ENCODE measurements at places on chromosomes 2 and 18.

GRCh38 chr2:119888680-119889079, 124.2 kb upstream of the EPB41L5 start:
- DNase-seq: no peak

DNA sequence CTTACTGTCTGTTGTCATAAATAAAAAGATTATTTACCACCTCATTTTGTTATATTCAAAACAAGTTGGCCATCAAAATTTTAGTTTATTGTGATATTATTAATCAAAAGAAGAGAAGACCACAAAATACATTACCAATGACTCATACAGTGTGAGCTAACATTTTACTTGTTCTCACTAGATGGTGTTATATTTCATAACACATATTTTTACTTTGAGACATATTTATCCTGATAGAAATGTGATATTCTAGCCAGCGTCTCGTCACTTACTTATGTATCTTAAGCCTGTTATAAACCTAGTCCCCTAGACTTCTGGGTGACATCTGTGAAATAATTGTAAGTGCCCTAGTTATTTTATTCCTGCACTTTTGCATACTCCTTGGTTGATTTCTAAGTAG, 263.2 kb downstream of the CDH7 start:
- DNase-seq: no peak

- DNase-seq: no peak
Observed at GRCh38 chr2:177282181-177282641, 17.7 kb upstream of the NFE2L2 start.

DNA sequence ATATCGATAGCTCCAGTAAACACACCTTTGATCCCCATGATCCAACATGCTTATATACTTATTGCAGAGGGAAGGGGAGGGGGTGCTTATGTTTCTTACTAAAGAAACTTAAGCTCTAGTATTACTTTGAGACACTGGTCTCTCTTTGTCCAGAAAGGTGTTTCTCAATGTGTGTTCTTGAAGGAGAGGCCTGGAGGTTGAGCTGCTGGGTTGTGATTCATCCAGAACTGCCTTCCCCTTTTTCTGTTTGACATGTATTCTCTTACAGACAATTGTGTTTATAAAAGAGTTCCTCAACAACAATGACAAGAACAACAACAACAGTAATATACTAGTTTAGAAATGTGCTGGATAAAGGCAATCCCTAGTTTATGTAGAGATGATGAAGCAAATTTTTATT, 516.0 kb upstream of the FAM98A start:
- DNase-seq: no peak

- no peak for DNase-seq
Observed at GRCh38 chr2:130390460-130391057, 34.7 kb downstream of the PTPN18 start.

DNA sequence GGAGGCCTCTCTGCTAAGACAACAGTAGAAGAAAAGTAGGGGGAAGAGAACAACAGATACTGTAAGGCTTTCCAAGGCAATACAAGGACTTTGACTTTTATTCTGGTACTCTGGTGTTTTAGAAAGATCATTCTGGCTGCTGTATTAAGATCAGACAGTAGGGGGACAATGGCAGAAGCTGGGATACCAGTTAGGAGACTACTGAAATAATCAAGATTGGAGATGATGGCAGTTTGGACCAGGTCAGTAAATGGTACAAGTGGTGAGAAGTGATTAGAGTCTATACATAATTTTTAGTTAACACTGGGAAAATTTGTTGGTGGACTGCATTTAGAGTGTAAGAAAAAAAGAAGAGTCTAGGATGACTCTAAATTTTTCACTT, 139.7 kb downstream of the ROCK1 start:
- peak; percentile 6 for DNase-seq

DNA sequence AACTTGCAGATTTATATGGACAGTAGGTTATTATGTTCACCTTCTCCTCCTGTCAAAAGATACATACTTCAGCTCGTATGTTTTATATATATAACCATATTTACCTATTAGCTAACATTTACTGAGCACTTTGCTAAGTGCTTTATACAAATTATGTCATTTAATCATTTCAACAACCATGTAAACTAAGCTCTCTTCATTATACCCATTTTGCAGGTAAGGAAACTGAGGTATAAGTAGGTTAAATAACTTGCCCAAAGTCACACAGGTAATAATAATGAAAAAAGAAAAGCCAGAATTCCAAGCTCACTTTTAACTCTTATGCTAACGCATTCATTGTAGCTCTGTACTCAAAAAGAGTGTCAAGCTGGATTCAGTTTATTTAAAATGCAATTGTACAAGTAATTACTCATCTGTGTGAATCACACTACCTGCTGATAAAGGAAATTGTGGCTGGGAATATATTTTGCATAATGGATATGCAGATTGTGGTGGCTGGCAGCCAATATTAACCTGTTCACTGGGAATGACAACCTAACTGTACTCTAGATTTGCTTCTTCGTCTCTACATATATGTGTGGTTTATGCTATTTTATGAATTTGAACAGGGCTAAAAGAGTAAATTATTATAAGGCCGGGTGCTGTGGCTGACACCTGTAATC, 20.6 kb downstream of the SLC16A14 start:
- DNase-seq: no peak

DNA sequence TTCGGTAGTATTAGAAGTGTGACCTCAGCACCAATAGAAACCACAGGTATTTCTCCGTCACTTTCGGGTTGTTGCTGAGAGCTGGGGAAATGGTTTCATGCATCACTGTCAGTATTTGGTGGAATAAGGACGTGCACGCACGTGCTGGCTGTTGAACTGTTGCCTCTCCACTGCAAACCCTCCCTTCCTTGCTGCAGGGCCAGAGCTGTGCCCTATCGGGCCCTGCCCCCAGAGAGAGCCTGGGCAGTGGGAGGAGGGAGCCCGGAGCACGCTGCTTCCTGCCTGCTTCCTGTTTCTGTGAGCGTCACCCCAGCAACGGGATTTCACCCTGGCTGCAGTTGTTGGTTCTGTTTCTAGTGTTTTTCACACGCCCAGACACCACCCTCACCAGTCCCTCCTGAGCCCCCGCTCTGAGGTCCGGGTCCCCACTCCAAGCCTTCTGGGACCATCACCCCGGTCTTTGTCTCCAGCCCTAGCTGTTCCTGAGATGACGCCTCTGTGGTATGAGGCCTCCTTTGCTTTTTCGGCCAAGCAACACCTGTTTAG, 47.4 kb downstream of the LRRFIP1 start:
- DNase-seq: peak; percentile 84

- DNase-seq: no peak
Observed at GRCh38 chr2:143584936-143585335, 455.7 kb downstream of the ARHGAP15 start.

- no peak for DNase-seq
Observed at GRCh38 chr18:8794156-8794933, 89.0 kb downstream of the MTCL1 start.

DNA sequence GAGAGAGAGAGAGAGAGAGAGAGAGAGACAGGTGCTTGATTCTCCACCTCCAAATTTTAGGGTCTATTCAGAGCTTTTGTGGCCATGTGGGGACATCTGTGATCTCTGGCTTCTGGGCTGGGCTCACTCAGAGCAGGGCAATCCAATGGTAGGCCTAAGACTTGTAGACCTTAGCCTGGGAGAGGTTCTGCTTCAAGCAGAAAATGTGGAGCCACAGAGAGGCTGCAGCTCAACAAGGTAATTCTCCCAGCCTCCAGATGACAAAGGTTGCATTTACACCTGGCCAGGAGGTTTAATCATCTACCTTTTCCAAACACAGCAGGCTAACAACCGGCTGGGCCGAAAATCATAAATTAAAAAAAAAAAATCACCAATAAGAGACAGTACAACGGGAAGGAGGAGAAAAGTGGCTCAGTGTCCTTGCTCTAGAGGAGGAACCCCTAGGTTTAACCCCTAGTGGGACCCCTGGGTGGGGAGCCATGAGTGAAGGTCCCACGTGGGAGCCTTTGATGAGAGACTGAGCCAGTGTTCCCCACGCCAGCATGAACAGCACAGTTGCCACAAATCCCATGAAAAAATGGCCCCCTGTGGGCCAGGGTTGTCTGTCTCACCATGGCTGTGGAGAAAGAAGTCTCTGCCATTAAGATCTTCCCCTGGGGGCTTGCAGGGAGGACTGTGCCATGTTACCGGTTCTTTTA, 124.0 kb upstream of the GATA6 start:
- no peak for DNase-seq

DNA sequence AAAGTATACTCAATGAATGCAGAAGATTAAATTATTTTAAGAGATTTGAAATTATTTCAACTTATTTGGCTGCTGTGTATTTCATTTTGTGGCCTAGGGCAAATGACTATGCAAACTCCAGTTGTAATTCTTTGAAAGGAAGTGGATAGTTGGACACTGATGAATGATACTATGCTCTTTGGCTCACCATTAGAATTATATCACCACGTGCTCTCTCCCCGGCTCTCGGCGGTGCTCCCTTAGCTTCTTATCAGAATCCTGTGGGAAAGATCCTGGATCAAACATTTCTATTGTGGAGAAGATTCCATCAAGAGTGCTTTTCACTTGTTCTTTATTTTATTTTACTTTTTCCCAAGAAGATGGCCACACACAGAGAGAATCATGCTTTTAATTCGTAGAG, 55.2 kb downstream of the ADCYAP1 start:
- DNase-seq: no peak

DNA sequence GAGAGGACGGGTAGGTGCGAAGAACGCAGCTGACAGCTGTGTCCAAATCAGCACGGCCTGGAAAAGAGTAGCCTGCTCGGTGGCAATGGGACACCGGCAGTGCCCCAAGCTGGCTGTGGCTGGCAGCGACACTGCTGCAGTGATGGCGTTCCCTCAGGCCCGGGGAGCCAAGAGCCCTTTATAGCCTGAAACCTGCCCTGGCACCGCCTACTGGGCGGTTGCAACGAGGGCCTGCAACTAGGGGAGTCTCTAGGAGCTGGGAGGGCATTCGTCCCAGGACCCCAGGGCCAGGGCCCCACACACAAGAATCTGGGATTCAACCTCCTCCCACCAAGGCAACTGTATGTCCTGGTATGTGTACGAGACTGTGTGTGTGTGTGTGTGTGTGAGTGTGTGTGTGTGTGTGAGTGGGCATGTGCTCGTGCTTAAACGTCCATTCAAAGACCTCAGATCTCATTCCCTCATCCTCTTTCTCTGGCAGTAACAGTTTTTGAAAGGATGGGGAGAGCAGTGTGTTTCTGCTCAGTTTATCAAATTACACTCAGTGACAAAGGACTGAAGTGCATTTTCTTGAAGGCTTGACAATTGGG, 6.8 kb upstream of the CYP26B1 start:
- no peak for DNase-seq

GRCh38 chr2:70418514-70418913, 116.6 kb upstream of the FAM136A start:
- DNase-seq: no peak

GRCh38 chr2:64135421-64135820, 8.8 kb downstream of the PELI1 start:
- DNase-seq: peak; percentile 34

DNA sequence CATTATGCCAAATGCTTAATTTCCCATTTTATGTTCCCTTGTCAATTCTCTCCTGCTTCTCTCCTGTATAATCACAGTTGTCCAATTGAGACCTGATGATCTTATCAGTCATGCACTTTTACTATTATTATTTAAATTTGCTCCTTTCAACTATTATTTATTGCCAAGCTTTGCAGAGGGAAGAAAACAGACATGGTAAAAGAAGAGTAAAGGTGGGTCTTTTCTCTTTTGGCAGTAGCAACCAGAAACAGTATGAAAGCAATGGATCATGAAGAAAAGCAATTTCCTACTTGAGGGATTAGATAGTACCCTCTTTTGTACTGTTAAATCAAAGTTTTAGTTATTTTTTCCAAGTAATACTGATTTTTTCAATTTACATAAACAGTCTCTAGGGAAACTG, 667.4 kb downstream of the NRXN1 start:
- no peak for DNase-seq

- DNase-seq: no peak
Observed at GRCh38 chr18:523561-523960, 23.1 kb upstream of the COLEC12 start.

- DNase-seq: no peak
Observed at GRCh38 chr2:7022492-7023385, 105.5 kb downstream of the RNF144A start.

DNA sequence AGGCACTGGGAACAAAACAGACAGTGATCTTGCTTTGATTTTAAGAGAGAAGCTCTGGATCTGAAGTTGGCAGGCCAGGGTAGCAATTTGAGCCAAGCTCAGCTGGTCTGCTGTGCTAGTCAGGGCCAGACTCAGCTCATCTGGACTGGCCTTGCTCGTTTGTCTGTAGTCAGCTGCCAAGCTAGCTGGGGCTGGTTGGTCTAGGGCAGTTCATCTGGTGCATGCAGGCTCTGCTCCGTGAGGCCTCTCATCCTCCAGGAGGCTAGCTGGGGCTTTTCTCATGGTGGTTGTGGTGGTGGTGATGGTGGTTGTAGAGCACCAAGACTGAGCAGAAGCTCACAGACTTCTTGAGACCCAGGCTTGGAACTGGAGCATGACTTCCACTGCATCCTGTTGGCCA, 10.3 kb downstream of the FBLN7 start:
- no peak for DNase-seq

GRCh38 chr18:9095297-9096006, 7.0 kb upstream of the NDUFV2 start:
- peak; percentile 90 for DNase-seq

GRCh38 chr2:20141056-20141762, 83.7 kb downstream of the SDC1 start:
- no peak for DNase-seq

- DNase-seq: no peak
Observed at GRCh38 chr2:98484121-98484557, 39.5 kb downstream of the INPP4A start.

DNA sequence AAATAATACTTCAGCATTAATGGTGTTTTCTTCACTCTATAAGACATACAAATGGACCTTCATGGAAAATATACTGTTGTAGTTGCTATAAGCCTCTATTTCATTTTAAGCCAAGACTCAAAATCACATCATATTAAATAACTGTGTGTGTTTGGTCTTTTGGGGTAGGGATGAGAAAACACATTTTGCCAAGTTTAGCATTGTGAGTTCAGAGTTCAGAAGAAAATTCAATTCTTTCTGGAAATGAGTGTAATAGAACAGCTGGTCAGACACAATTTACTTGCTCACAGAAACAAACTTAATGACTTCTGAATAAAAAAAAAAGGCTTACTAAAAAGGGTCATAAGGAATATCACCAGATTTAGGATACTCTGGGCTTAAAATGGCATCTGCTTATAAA, 149.5 kb downstream of the LRRTM4 start:
- DNase-seq: no peak

DNA sequence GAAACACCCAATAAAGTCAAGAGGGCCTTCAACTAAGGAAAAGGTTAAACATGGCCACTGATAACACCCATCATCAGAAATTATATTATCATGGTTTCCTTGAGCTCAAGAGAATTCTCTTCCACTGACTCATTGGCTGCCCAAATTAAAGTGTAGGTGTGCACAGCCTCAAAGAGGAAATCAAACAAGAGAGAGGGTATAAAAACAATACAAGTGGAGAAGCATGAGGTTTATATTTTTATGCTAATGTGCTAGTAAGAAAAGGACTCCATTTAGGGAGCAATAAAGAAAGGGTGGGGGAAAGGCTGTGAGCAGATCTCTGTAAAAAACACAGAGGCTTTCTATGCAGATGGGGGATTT, 168.8 kb upstream of the VRK2 start:
- DNase-seq: no peak

Data from activated CD4-positive, alpha-beta T cell treated with anti-CD3 and anti-CD28 coated beads, Interleukin-2, amount 50 U/mL, for 16 hours (primary cell).